ENCODE measurements at places on chromosomes 5 and 9.

DNA sequence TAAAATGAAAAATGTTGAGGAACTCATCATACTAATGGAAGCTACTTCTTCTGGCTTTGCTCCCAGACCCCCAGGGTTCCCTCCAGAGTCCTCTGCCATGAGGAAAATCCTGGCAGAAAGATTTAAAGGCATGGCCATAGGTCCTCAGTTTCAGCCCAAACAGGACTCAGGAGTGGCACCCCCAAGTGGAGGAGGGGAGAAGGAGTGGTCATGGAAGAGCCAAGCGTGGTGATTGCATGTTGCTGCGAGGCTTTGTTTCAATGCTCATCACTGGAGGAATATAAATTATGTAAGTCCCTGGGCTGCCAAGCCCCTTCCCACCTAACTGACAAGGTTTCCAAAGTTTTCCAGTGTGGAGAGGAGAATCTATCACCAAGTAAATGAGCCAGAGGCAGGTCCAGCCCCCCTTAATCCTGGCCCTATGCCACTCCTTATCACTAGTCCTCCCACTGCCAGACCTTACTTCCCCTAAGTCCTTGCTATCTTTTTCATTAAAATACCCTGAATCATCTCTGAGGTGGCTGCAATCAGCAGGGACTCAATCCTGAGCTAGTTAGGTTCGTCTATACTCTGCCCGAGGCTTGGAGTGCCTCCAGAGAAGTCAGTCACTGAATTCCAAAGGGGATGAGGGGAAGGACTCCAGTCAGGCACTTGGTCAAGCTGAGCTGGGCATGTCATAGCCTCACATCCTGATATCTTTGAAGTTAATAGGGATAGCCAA lies 70.7 kb upstream of the TAF1L start:
- DNase-seq: no peak

GRCh38 chr9:117696154-117696553 lies 8.0 kb upstream of the TLR4 start:
- DNase-seq: no peak

- no peak for DNase-seq
Measured at GRCh38 chr5:126462239-126463014, 39.2 kb downstream of the GRAMD2B start.

- no peak for DNase-seq
Measured at GRCh38 chr5:173679909-173680630, 63.6 kb upstream of the BOD1 start.
